ENCODE measurements at places on chromosomes 4 and X.
A peak's percentile ranks its signal among the peaks of the same experiment; 100 is the strongest.

GRCh38 chrX:50812995-50813842 lies 775 bp downstream of the SHROOM4 start:
- no peak for DNase-seq

- DNase-seq, result no peak
These were observed 1343.8 kb upstream of the IGFBP7 start for GRCh38 chr4:58453956-58454355.

DNA sequence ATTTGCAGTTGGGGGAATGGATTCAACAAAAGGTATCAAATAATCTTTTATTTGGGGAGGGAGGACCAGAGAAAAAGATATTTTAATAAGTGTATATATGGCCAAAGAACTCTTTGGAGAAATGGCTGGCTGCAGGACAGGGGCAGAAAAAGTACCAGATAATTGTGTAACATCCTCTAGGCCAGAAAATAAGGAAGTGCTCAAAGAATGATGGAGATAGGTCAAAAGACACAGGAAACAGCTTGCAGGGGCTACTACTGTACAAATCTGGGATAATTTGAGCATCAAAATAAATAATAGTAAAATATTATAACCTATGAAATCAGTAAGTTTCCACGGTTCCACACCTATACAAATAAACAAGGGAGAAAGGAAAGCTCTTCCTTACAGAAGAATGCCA lies 34.8 kb downstream of the KLHL5 start:
- no peak for DNase-seq

- no peak for DNase-seq
These were observed 124.7 kb upstream of the CPEB2 start for GRCh38 chr4:14877246-14878225.

GRCh38 chr4:113699772-113700171 lies 61.8 kb downstream of the CAMK2D start:
- no peak for DNase-seq

DNA sequence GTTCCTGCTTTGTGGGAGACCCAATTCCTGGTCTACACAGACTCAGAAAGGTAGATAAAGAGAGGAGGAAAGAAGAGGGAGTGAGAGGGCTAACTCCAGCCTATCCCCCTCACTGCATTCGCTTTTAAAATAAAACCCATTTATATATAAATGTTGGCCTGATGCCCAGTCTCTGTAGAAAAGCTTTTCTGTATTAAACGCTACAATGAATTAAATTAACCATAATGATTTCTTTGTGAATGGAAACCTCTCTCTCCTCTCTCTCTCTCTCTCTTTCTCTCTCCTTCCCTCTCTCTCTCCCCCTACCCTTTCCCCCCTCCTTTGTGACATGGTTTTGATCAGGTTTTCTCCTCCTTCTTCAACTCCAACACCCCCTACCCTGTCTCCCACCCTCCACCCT lies 34.8 kb downstream of the PJA1 start:
- no peak for DNase-seq

- no peak for DNase-seq
These were observed 125.9 kb upstream of the ETNPPL start for GRCh38 chr4:108888769-108889168.

DNA sequence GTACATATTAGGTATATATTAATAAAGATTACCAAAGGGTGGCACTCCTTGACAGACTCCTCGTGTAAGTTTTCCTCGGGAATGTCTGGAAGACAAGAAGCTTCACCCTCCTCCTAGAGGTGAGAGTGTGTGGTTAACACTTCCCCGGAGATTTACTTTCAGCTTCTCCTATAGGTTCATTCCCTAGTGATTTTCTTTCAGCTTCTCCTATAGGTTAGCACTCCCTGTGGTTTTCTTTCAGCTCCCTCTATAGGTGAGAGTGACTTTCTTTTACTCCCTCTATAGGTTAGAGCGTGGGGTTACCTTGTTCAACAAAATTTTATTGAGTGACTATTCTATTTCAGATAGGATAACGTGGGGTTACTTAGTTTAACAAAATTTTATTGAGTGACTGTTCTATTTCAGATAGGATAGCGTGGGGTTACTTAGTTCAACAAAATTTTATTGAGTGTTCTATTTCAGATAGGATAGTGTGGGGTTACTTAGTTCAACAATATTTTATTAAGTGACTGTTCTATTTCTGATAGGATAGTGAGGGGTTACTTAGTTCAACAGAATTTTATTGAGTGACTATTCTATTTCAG lies 106.0 kb upstream of the PLAC1 start:
- peak; percentile 21 for DNase-seq

DNA sequence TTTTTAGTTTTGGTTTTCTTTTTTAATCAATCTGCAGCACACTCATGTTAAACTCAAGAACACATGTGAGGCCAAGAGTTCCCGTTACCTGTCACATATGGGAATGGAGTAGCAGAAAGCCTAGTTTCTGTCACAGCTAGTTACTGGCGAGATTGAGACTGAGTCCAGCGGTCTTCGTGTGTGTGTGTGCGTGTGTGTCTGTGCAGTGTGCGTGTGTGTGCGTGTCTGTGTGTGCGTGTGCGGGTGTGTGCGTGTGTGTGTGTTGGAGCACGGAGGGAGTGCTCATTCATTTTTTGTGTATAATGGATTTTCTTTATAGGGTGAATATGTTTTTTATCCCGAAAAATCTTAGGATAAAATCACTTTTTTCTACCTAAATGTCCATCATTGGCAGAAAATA lies 19.2 kb downstream of the F11 start:
- no peak for DNase-seq

GRCh38 chr4:99090481-99091215 lies 2.1 kb upstream of the ADH5 start:
- no peak for DNase-seq

GRCh38 chr4:3314706-3315260 lies 22.0 kb downstream of the RGS12 start:
- no peak for DNase-seq

DNA sequence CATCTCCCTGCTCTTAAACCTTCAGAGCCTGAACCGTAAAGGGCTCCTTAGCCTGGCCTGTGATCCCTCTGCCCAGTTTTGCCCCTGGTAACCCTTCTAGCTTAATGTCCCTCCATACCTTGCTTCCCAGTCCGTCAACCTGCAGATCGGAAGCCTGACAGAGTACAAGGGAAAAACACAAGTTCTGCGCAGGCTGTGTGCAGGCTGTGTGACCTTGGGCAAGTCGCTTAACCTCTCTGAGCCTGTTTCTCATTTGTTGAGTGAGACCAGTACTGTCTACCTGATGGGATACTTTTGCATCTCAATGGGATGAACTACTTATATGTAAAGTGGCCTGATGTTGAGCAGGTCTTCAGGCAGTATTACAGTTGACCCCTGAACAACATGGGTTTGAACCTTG lies 1.7 kb downstream of the NSDHL start:
- no peak for DNase-seq

DNA sequence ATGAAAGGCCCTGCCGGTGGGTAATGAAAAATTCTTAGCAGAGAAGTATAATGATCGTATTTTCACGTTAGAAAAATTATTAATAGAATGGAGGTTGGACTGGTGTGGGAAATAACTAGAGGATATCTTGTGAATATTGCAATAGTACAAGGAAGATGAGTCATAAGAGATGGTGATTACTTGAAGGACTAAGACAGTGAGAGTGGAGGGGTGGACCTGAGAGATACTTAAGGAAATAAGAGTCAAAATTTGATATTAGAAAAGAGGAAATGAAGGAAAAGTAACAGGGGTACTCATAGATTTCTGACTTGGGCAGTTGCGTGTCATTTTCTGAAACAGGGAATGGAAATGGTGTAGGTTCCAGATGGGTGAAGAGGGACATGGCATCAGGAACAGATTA lies 1.7 kb upstream of the USP53 start:
- no peak for DNase-seq

DNA sequence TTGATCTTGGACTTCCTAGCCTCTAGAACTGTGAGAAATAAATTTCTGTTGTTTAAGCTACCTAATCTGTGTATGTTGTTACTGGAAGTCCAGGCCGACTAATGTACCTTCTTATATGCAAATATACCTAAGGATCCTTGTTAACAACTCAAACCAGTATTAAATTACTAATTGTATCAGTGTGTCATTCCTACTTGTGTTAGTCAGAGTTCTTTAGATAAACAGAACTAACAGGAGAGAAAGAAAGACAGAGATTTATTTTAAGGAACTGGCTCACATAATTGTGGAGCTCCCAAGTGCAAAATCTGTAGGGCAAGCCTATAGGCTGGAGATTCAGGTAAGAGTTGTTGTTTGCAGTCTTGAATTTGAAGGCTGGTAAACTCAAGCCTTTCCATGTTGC lies 120.0 kb downstream of the ADGRL3 start:
- DNase-seq, result no peak

DNA sequence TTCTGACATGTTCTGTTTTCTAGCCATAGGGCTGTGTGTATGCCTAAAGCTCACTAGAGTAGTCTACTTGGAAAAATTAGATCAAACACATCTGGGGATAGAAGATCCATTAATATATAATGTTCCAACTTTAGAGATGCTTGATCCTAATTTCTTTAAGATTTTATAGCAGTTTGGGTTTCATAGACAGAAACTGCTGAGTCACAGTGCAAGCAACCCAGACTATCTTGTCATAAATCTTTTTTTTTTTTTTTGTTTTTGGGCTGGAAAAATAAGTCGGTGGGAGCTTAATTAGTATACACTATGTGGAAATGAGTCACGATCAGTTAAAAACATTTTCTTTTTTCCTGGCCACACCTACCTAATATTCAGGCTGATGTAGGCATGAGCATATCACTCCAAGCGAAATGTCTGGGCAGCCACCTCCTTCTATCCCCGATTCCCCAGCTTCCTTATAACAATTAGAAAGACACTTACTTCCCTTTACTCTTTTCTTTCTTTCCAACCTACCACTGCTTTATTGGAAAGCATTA lies 58.2 kb upstream of the CASK start:
- no peak for DNase-seq

DNA sequence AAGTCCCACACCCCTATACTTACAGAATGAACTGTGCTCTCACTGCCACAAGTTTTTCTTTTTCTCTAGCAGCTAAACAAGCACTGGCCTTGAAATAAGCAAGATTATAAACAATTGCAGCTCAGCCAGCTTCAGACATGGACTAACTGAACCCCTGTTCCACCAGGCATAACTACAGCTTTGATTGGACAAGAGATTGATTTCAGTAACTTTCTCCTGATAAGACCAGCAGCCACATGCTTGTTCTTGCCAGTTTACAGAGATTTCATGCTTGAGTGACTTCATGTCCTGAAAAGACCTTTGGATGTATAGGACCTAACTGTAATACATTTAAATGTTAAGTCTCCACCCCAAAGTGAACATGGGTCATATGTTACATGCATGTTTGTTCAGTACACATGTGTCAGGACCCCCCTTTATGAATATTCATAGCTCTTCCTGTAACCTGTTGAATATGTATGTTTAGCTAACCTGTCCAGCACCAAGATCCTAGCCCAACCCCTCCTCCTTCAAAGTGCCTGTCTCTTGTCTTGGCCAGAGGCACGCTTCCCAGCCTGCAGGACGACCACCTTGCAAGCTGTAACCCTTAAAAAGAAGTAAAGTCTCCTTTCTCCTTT lies 27.9 kb downstream of the ZNF275 start:
- DNase-seq, result no peak

DNA sequence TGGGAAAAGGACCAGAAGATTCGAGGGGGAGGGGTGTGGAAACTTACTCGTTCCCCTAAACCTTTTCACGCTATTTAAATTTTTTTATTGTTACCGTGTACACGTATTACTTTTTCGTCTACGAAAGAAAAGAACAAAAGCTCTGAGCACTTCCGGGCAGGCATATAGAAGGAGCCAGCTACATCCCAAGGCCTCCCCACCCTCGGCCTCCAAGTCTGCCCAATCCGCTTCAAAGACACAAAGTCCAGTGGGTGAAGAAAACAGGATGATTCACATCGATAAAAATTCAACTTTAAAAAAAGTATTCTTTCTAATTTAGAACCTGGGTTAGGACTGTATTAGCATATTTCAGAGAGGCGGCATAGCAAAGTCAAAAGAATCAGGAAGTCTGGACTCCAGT lies 23.1 kb downstream of the SEL1L3 start:
- no peak for DNase-seq

DNA sequence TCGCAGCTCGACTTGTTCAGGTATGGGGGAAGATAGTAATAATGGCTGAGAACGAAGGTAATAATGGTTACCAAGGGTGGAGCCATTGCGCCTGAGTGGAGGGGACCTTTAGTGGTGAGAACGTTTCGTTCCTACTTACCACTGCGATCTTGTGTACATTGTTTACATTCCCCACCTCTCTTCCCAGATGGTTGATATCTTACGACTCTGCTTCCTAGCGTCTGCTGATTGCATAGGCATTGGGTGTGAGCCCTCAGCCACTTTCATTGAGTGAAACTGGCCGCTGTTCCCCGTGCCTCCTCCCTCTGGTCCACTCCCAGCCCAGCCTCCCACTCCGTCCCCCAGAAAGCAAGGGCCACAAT lies 850 bp downstream of the IGBP1 start:
- no peak for DNase-seq

DNA sequence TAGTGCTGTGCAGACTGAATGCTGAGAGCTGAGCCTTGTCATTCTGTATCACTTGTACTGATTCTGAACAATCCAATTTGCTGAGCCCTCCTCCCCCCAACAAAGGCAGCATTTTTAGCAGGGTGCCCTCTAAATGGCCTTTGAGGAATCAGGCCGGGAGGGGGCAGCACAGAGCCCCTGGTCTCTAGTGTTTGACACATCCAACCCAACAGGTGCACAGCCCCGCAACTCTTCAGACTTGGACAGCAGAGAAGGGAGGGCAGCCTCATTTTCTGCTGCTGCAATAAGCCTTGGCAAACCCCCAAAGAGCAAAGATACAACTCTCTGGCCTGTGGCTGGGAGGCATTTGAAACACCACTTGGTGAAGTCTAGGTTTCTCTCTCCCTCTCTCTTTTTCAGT lies 3.4 kb downstream of the ATP1B4 start:
- peak; percentile 25 for DNase-seq

GRCh38 chr4:123616951-123617461 lies 220.4 kb downstream of the SPRY1 start:
- DNase-seq, result no peak

GRCh38 chr4:181418496-181418895 lies 824.7 kb upstream of the TENM3 start:
- DNase-seq, result no peak

DNA sequence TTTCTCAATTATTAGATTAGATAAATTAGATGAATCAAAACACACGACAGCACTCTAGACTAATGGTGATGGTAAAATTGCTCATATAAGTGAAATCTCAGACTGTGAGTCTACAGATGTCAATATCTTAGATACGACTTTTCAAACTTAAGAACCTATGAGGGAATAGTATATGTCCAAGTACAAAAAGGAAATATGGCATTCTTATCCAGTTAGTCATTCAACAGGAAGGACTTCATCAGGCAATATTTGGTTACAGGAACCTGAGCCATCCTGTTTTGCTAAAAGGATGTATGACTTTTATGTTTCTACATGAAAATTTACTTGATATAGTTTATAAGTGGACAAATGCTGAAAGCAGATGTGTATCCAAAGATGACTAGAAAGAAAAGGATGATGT lies 107.0 kb downstream of the CT47B1 start:
- no peak for DNase-seq
